T-helper 2 cell (primary cell): ENCODE measurements at places on chromosomes 12 and 14.

DNA sequence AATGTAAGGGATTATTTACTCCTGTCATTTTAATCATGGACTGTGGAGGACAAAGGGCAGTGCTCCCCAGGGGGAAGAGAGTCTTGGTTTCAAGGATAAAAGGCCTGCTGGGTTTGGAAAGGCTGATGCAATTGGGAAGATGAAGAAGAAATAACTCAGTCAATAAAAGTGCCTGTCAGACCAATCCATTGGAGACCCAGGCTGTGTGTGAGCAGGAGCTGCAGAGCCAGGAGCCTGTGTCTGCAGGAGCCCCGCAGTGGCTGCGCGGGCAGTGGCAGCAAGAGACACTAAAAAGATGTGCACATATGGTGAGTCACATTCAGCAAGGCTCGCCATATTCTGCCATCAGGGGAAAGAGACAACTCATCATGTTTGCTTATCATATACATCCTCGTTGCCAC, 90.4 kb downstream of the CRACR2A start:
- no peak for DNase-seq

DNA sequence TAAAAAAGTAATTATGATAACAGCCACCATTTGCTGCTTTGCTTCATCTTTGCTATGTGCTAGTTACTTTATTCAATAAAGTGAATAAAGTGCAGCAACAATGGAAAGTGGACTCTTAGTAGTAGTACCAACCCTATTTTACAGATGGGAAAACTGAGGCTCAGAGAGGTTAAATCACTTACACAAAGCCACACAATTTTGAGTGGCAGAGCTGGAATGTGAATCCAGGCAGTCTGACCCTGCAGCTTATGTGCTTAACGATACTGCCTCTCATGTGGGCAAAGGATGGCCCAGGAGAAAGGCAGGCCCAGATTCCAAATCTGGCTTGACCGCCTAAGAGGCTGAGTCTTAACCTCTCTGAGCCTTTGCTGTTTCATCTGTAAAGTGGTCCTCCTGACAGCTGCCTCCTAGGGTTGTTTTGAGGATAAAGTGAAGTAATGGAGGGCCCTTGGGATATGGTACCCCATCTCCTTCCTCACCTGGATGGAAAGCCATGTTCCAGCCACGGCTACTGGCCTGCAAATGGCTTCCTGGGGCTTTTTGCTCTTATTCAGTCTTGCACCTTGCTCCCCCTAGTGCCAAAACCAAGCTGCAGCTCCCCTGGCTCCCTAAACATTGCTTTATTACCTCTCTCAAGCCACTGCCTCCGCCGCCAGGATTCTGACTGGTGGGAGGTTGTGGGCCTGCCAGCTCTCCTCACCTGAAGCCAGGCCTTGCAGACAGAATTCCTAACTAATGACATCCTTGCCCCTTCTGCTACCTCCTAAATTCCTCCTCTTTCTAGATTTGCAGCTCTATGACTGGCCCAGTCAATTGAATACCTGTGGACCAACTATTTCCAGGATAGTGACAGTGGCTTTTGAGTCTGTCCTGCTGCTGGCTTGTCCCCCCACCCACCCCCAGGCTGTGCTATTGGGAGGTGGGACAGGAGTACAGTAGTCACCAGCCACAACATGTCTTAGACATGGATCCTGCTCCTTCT, 283.3 kb upstream of the PWP1 start:
- DNase-seq: no peak

DNA sequence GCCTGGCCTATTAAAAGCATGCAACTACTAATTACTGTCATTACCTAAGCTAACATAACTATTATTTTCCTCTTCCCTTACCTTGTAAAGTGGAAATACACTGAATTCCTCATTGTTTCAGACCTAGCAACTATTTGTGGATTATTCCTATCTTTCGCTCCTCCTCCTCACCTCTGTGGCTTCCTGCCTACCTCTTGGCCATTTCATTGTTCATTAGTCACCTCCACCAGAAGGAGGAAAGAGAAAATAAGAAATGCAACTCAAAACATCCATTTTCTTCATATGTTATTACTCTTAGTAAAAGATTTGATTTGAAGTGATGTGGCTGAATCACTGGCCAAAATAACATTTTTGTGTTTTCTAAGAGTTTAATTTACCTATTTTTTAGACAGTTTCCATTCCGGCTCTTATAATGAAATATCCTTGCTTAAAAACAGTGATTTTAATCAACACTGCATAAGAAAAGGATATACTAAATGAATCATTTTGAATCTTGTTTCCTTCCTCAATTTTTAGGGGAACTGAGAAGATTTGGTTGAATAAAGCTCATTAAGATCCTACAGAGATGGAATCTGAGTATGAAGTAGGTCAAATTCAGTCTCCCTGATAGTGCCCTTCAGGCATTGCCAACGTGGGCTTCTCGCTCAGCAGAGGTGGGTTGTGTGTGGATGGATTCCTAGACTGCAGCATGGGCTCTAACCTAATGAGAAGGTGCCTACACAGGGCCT, 27.6 kb upstream of the ARHGAP5 start:
- no peak for DNase-seq

DNA sequence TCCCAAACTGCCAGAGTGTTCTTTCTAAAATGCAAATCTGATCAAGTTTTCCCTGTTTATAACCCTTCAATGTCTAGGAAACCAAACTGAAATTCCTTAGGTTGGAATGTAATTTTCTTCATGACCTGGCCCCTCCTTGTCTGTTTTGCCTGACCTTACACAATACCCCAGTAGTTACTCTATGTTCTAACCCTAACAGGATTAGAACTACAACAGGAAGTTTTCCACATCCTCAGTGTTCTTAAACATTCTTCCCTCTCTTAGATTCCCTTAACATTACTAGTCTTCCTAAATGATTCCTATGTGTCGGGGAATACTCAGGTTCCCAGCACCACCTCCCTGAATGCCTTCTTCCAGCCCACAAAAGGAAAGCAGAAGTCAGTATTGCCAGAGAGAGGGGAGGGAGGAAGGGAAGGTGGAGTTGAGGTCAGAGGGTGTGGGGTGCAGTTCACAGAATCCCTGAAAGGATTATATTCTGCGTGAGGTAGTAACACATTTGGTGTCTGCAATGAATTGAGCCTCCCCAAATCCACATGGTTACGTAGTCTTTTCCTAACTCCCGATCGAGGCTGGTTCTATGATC, 72.6 kb downstream of the BBS10 start:
- DNase-seq: no peak

GRCh38 chr12:80068173-80068572, 31.2 kb upstream of the OTOGL start:
- DNase-seq: no peak

- no peak for DNase-seq
These were observed 71.6 kb upstream of the KRAS start for GRCh38 chr12:25322351-25322750.

GRCh38 chr12:2643576-2644135, 151.1 kb upstream of the FKBP4 start:
- DNase-seq: no peak

GRCh38 chr12:64273527-64274403, 51.7 kb upstream of the KICS2 start:
- no peak for DNase-seq

GRCh38 chr12:49471557-49471956, 67.3 kb upstream of the KCNH3 start:
- no peak for DNase-seq

DNA sequence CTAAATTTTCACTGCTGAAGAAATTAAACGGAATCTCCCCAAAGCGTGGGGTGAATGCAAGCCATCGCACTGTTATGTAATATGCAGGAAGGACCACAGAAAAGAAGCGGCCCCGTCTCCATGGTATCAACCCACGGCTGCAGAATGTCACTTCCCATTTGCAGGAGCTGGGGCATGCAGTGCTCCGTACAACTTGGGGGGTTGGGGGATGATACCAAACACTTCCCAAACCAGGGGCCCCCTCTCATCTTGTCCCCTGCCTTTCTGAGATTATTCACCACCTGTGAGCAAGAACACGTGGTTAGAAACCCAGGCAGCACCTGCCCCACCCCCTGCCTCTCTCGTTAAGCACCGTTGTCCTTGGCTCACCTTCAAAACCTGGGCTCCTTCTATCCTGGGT, 505.1 kb upstream of the TMEM132C start:
- DNase-seq: no peak

- DNase-seq: no peak
These were observed at the start of gene LAG3 for GRCh38 chr12:6772331-6772695. LAG3 (plus strand) TSS chr12:6772520; CDS start chr12:6772853, 333 bp downstream.

DNA sequence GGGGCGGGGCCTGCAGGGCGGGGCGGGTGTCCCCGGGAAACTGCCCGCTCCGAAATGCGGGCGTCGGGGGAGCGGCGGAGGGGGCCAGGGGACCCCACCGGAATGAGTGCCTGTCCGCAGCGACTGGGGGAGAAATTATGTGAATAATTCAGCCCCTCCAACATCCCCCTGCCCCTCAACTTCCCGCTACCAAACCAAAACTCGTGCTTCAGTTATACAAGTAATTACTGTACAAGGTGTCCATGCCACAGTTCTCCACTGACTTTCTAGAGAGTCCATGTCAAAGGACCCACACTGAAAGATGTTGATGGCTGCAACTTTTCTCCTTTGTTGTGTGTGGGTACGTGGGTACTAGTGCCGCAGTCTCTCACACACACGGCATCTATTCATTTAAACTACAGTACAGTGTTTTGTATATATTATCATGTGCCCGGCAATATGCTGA, 414 bp upstream of the CDK17 start:
- no peak for DNase-seq

DNA sequence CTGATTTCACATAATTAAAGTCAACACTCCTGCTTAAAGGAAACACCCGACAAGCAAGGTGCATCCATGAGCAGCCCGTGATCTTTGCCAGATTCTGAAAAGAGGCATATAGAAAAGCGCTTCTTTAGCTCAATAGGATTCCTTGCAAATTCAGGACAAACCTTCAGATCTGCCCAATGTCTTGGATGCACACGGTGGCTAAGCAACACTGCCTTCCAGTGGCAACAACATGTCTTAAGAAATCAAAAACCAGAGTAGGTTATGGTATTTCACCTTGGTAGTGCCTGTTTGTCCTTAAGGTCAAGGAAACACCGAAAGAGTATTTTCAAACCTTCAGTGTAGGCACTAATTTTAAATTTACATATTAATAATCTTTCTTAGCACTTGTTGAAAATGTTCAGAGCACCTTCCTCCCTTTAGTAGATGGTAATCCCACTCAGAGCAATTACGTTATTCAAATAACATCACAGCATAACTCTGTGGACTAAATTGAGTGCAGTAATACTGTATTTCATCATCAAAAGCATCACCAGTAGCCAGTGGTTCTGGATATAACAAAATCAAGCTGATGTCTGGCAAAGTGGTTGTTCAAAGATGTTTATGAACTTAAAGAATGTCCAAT, 58.0 kb upstream of the CDKN3 start:
- DNase-seq: no peak

GRCh38 chr12:117472983-117473382, 111.6 kb upstream of the NOS1 start:
- DNase-seq: no peak

GRCh38 chr12:125185311-125185739, 120.1 kb downstream of the AACS start:
- DNase-seq: no peak

DNA sequence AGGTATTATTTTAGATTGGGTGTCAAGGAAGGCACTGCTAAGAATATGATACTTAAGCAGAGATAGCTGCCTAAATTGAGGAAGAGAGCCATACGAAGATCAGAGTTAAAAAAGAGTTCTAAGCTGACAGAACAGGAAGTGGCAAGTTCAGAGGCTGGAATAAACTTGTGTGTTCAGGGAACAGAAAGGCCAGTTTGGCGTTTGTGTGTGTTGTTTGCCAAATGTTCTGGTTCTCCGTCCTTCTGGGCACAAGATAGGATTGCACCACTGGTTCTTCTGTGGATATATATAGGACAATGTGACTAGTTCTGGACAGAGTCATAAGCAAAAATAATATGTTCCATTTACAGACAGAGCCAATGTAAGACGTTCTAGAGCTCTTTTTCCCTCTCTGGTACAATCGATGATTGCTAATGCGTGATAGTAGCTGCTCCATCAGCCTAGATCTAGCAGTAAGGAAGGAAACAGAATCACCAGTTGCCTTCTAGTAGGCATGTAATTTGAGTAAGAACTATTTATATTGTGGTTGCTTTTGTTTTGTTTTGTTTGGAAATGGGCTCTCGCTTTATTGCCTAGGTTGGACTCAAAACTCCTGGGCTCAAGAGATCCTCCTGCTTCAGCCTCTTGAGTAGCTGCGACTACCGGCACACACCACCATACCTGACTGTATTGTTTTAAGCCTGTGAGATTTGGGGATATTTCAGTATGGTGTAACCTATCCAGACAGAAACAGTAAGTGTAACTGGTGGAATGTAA, 7.4 kb downstream of the BBS10 start:
- no peak for DNase-seq

DNA sequence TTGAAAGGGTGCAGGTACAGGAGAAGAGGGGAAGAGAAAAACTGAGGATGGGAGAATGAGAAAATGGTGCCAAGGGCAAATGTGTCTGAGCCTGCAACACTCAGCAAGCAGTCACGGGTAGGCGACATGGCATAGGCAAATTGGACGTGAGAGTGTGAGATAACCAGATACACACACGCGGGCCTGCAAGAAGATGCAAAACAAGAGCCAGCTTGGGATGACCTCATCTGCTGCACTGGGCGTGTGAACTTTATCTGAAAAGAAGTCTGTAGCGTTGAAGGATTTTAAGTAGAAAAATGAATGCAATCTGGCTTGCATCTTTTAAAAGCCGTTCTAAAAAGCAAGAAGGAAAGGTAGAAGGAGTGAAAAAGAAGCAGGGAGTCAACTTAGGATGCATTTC, 160.4 kb downstream of the NTF3 start:
- DNase-seq: no peak

- no peak for DNase-seq
These were observed 198.6 kb upstream of the PZP start for GRCh38 chr12:9406564-9407424.

- no peak for DNase-seq
These were observed 55.5 kb upstream of the SRRM4 start for GRCh38 chr12:118925826-118926225.

DNA sequence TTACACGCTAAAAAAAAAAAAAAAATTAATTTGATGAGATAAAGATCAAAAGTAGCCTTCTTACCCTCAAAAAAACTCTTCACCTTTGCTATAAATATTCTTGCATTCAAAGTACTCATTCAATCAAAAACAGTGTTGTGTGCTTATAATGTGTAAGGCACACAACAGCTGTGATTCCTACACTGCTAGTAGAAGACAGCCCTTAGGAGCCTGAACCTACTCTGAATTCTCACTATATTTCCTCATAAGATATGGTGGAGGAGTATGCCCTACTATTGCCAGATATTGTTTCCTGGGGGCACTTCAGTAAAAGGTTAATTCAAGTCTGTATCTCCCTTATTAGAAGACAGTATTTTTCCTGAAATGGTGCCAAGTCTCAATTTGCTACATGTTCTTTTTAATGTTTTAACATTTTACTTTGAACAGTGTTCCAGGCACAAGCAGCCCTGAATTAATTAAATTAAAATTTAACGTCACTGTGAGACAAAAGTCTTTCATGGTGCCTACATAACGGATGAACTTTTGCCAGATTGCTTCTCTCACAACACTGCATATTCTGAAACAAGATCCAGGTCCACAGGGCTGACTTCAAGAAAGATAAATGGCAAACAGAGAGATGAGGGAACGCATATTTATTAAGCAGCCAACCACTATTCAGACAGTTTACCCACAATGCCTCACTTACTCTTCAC, 19.3 kb downstream of the PPP2R5E start:
- DNase-seq: no peak

- no peak for DNase-seq
These were observed 56.4 kb downstream of the RAB35 start for GRCh38 chr12:120060196-120060595.
